ENCODE measurements at places on chromosomes 11 and 22.
A peak's percentile ranks its signal among the peaks of the same experiment; 100 is the strongest.

DNA sequence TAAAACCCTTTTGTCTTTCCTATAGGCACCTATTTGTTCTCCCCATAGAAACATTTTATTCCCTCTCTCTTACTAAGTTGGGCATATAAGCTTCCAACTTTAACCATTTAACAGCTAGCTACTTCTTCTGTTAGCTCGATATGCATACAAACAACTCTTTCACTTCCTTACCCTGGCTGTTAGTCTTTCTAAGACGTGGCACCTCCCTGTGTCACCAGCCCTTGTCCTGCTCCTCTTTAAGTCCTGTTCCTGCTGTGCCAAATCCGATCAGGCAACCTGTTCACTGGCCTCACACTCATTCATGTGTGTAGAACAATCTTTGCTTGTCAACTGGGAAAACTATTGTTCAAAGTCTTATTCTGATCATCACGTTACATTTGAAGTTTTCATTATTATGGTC is 1376.1 kb upstream of the TENM4 start:
- no peak for DNase-seq

- DNase-seq = peak; percentile 36
Observed at GRCh38 chr11:33869481-33870422, 22.1 kb downstream of the LMO2 start.

DNA sequence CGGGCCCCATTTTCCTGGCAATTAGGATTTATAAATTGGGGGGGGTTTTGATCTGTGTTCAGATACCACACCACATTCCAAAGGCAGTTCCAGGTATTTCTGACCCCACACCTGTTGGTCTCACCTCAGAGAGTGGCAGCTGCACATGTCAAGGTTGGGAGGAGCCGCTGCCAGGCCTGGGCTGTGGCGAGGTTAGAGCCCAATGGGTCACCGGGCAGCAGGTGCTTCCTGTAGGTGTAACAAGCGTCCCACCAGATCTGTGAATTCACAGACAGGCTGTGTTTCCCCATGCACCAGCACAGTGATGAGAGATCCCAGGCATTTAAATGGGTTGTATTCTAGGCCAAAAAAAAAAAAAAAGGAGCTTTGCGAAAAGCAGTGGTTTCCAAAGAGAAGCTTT is 58.6 kb downstream of the CABIN1 start:
- DNase-seq = no peak

GRCh38 chr11:111663820-111664219 is 61.6 kb downstream of the SIK2 start:
- DNase-seq = no peak

- no peak for DNase-seq
Observed at GRCh38 chr22:35894937-35895708, 133.5 kb downstream of the RBFOX2 start.

All from CD4-positive, alpha-beta T cell treated with Interleukin-17A for 4 hours (primary cell).